ENCODE measurements at places on chromosomes 12 and 14.

DNA sequence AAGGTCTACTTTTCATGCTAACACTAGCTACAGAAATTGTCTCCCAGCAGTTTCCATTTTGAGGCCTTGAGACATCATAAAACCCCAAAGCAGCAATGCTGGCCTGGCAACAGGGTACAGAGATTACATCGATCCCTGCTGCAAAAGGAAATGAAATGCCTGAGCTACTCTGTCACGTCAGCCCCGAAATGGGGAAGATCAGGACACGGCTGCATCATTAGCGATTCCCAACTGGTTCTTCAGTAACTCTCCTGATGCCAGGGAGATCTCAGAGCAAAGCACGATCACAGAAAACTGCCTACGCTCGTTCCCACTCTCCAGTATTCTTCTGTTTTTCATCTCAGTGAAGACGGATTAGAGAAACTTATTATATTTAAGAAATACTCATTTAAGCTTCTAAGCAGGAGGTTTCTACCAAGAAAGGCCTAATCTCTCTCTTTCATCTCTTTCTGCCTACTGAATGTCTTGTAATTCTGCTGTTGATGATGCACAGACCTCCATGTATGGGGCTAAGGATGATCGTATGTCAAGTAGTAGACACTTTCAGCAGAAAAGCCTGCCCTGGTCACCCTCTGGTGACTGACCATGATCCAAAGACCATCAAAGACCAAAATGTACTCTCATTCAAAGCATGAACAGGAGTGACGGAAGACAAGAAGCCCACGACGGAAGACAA is 168.5 kb downstream of the RIMBP2 start:
- no peak for DNase-seq

GRCh38 chr12:47823422-47824086 is 3.9 kb upstream of the HDAC7 start:
- DNase-seq, result no peak

DNA sequence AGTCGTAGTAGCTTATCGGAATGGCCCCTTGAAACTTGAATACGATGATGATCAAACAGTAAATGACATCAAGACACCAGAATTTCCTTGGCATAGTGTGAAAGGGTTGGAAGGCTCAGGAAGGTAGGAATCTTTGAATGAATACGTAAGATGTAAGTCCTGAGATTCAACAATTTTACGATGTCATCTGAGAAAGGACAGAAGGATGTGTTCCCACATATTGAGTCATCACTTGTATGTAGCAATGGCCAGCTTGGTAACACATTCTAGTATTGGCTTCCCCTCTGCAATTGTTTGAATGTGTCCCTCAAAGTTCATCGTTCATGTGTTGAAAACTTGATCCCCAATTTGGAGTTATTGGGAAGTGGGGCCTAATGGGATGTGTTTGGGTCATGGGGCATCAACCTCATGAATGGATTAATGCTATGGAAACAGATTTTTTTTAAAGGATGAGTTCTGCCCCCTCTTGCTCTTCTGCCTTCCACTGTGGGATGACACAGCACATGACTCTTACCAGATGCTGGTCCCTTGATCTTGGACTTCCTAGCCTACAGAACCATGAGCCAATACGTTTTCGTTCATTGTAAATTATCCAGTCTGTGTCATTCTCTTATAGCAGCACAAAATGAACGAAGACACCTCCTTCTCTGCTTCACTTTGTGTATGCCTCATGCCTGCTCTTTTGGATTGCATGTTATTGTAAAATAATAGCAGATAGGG is 284.6 kb downstream of the BCAT1 start:
- peak; percentile 16 for DNase-seq

DNA sequence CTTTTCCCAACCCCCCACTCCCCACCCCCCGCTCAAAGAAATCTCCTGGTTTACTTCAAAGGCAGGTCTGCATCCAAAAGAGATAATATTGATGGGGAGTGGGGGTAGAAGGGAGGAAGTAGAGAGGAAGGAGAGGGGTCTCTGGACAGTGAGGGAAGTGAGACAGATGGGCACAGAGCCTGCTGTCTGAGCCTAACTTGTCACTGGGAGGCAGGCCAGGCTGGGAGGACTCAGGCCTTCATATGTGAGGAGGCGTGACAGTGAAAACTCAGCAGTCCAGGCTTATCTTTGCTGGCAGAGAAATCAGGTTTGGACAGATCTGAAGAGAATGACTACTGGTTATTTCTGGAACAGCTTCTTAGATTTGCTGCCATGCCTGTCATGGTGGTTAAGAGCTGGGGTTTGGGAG is 192.3 kb downstream of the NUAK1 start:
- peak; percentile 42 for DNase-seq

GRCh38 chr14:61154641-61155040 is 126.5 kb downstream of the TMEM30B start:
- DNase-seq, result peak; percentile 53

DNA sequence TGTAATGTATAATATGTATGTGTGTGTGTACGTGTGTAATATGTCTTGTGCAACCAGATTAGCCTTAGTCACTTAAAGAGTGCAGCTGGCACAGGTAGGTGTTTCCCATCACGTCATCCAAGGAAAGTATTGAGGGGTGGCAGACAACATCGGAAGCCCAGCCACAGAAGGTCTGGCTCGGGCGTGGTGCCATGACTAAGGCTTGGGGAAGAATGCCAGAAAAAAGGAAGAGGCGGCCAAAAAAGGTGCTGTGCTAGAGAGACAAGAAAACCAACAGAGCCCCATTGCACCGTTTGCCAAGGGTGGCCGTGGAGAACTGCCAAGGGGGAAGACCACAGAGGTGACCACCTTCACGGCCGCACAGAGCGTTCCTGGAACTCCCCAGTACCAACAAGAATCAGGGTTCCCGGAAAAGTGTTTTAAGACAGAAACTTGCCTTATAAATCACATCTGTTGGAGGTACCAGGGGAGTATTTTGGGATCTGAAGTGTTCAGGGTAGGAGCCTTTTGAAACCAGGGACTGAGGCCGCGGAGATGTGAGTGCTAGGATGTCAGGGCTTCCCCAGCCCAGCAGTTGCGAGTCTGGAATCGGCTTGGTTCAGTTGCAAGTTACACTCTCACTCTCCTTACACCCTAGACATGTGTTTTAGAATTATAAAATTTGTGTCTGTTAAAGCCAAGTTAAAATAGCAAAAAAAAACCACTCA is 131.2 kb upstream of the DYRK2 start:
- no peak for DNase-seq

- DNase-seq, result peak; percentile 55
These were observed 14.0 kb downstream of the MANSC1 start for GRCh38 chr12:12336049-12336411.

GRCh38 chr12:2070440-2071045 is 17.8 kb downstream of the CACNA1C start:
- DNase-seq, result no peak

- no peak for DNase-seq
These were observed 129.9 kb downstream of the KCNA5 start for GRCh38 chr12:5173511-5174011.

DNA sequence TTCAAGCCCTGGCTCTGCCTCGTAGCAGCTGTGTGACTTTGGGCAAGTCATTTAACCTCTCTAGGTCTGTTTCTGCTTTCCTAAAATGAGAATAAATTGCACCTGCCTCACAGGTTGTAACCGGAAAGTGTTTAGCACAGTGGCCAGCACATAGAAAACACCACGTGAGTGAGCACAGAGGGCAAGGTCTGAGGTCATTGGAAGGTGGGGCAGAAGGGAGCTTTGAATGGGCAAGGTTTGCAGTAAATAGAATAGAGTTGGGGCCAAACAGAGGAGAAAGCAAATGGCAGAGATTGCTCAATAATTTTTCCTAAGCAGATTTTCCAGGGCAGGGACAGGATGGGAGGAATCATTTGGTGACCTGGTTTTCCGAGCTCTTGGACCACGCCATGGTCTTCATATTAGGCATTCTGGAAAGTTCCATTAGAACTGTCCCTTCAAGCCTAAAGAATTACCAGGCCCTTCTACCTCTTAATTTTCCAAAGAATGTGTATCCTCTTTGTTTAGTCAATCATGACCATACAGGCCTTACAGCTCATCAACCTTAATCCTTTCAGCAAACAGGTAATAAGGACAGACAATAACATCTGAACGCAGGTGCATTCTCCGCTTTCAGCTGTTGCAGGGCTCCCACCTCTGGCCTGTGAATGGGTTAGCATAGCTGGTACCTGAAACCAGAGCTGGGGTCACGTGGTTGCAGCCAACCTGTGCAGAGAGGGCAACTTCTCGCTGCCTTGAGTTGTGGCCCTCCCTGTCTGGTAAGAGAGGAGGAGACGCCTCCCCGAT is 53.8 kb downstream of the VWF start:
- no peak for DNase-seq

- no peak for DNase-seq
These were observed 30.8 kb downstream of the XRCC3 start for GRCh38 chr14:103684471-103684870.

DNA sequence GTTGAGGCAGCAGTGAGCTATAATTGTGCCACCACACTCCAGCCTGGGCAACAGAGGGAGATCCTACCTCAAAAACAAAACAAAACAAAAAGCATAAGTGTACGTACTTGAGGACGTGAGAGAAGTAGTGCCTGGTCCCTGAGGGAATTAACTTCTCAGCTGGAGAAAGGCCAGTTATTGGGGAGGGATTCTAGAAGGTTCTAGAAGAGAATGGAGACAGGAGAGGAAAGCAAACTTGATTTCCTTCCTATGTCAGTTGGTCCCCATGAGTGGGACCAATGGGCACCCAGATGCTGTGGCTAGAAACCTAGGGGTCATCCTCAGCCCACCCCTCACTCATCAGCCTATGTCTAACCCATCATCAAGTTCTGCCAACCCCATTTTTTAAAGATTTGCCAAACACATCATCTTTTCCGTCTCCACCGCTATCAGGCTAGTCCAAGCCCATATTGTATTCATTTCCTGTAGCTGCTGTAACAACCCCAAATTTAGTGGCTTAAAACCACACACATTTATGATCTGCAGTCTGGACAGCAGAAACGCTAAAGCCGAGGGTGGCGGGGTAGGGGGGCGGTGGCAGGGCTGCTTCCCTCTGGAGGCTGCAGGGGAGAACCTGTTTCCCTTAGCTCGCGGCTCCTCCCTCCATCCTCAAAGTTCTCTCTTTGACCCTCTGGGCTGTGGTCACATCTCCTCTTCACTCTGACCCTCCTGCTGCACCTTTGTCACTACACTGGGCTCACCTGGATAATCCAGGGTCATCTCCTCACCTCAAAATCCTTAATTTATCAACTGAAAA is 7.2 kb upstream of the RBM19 start:
- no peak for DNase-seq

- no peak for DNase-seq
These were observed 25.8 kb upstream of the CNOT2 start for GRCh38 chr12:70217416-70217815.

GRCh38 chr12:52952076-52952801 is 3.3 kb downstream of the KRT18 start:
- no peak for DNase-seq

DNA sequence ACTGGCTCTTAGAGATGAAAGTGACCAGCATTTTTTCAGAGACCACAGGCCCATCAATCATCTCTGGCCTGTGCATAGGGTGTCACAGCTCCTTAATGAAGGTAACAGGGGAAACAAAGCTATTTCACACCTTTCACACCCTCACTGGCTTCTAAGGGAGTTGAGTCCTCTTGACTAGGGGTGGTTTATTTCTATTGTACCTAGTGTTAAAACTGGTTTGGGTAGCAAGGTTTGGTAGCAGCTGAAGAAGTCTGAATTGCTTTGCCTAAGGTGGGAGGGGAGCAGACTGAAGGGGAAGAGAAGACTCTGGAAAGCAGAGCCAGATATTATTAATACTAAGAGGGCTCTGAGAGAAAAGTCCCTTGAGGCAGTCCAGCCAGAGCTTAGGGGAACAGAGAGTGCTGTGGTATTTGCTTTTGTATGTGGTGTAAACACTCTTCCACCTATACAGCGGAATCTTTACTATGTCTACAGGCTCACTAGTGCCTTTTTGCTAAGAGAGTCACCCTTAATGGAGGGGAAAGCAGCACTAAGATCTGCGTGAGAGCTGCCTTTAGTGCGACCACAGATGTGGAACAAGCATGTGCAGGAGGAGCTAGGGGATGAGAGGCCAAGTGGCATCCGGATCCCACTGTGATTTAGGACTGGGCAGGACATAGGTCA is 95.8 kb downstream of the STXBP6 start:
- DNase-seq, result no peak

DNA sequence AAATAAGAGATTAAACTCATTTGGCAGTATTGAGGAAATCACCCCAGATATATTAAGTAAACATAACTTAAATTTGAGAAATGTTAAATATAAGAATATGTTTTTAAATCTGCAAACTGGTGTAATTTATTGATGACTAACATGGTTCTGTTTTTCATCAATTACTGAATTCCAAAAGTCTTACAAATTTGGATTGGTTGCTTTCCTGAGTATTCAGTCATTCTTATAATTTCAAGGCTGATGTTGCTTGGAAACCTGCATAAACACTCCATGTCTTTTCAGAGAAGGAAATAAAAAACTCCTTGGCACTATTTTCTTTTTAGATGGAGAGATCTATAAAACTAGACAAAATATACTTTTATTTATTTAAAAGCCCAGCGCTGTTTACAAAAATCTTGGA is 71.7 kb downstream of the NOVA1 start:
- DNase-seq, result no peak

DNA sequence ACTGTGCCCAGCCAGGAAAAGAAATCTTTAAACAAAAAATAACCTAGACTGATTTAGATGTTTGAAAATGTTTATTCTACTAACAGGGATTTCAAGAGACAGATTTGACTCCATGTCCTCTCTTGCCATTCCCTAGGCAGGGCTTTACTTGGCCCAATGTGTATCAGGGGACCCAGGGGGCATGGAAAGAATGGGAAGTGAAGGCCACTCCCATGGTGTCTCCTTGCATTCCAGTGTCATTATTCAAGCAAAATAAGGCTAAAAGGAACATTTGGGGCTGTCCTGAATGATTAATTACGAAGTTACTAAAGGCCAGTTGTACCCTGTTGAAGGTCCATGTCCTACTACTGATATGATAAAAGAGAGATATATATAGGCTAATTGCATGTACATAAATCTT is 151.9 kb upstream of the ATF7IP start:
- DNase-seq, result no peak

- DNase-seq, result peak; percentile 0
These were observed 1181.2 kb downstream of the VRK1 start for GRCh38 chr14:97978341-97978740.

- no peak for DNase-seq
These were observed 3.1 kb upstream of the DDHD1 start for GRCh38 chr14:53156238-53156637.

DNA sequence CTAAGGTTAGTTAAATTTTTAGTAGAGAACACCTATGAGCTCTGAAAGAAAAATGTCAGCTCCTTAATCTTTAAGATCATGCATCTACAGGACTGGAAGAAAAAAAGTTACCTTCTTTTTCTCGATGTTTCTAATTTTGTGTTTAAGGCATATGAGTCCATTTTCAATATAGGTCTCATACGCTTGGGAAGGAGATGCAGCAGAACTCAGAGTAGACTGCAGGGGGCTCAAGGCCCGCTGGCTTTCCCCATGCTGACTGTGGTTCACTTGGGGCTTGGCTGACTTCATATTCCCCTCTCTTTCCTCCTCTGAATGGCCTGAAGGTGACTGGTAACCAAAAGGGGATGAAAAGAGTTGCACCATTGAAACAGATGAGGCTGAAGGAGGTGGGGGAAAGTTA is 1.5 kb downstream of the CAPRIN2 start:
- DNase-seq, result peak; percentile 55

All from choroid plexus epithelial cell (primary cell).